Activated naive CD8-positive, alpha-beta T cell treated with anti-CD3 and anti-CD28 coated beads, Interleukin-2, amount 10 ng/mL, durations not matched to agents 7 days and 5 days (primary cell): ENCODE measurements at places on chromosomes 6 and 20. TPM values are rescaled to one million over a fixed set of nuclear protein-coding genes. Genes with fewer than 3 reads are reported as not detected.
A peak's percentile ranks its signal among the peaks of the same experiment; 100 is the strongest.

CGA gene
- not detected for total RNA-seq

- no peaks in the 10 kb centered on the region for H3K4me1 ChIP-seq
- no peak overlapping the region for H3K27ac ChIP-seq
- no peak overlapping the region for H3K4me3 ChIP-seq
- peaks cover 17% of the 10 kb centered on the region for H3K36me3 ChIP-seq
- no peaks in the 10 kb centered on the region for H3K27me3 ChIP-seq
These were observed 380.1 kb upstream of the SOX4 start for GRCh38 chr6:21213492-21213891.

DNA sequence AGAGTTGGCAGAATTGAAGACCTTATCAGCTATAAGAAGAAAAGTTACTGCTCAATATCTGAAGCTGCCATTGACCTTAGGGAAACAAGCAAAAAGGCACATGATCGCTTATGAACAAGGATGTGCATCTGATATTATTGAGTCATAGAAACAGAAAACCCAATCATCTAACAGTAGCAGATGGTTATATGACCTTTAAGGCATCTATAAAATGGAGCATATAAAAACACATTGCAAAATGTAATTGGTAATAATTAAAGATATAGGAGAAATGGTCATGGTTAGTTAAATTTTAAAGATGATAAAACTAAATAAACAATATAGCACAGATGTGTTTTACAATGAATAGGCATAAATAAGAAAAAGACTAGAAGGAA lies 260.1 kb upstream of the TAB2 start:
- H3K27ac ChIP-seq, result no peak overlapping the region
- H3K4me1 ChIP-seq, result peaks cover 44% of the 10 kb centered on the region
- DNase-seq, result no peak
- H3K27me3 ChIP-seq, result peaks cover 1% of the 10 kb centered on the region
- no peak overlapping the region for H3K4me3 ChIP-seq
- peaks cover 13% of the 10 kb centered on the region for H3K36me3 ChIP-seq

- H3K4me3 ChIP-seq, result no peak overlapping the region
- H3K27ac ChIP-seq, result no peak overlapping the region
- no peaks in the 10 kb centered on the region for H3K4me1 ChIP-seq
- peaks cover under 1% of the 10 kb centered on the region for H3K27me3 ChIP-seq
- DNase-seq, result no peak
These were observed 20.1 kb upstream of the FAXC start for GRCh38 chr6:99369533-99369932.

- H3K4me3 ChIP-seq, result no peak overlapping the region
- no peaks in the 10 kb centered on the region for H3K36me3 ChIP-seq
- no peak overlapping the region for H3K27ac ChIP-seq
- H3K4me1 ChIP-seq, result no peaks in the 10 kb centered on the region
- peaks cover 20% of the 10 kb centered on the region for H3K27me3 ChIP-seq
These were observed 17.6 kb downstream of the RIMS4 start for GRCh38 chr20:44792796-44793195.

WFDC5 gene
- not detected for total RNA-seq

DNA sequence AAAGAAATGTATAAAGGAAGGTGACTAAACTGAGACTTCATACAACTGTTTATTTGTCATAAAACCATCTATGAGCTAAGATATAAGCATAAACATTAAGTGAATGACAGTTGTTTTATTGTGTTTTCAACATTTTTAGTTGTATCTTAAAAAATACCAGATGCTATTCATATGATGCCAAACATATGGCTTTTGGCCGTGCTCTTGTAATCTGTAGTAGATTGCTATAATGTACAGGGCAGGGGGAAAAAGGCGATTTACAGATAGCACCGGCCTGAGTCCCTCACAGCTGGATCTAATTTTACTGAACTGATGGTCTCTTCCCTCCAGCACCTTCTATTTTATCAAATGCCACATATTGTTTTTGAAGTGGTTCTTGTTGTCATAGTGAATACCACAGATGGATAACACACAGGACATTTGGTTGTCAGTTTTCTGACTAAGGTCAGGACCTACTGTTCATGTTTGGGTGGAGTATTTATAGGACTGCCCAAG lies 48.2 kb downstream of the CENPW start:
- no peaks in the 10 kb centered on the region for H3K4me1 ChIP-seq
- no peak for DNase-seq
- no peak overlapping the region for H3K4me3 ChIP-seq
- H3K27ac ChIP-seq, result no peak overlapping the region

DNA sequence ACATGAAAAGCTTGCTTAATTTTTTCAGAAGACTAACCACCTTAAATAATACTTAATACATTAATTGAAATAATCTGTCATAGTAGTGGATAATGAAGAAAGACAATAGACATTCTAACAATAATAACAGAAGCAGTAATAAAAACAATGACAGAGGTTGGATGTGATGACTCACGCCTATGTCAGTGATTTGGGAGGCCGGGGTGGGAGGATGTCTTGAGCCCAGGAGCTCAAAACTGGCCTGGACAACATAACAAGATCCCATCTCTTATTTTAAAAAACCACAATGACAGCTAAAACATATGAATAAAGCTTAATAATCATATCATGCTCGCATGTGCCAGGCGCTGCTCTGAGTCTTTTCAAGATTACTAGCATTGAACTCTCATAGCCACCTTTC lies 105.5 kb downstream of the IPCEF1 start:
- H3K27me3 ChIP-seq, result no peaks in the 10 kb centered on the region
- peaks cover 48% of the 10 kb centered on the region for H3K4me1 ChIP-seq
- no peak overlapping the region for H3K4me3 ChIP-seq
- H3K36me3 ChIP-seq, result peaks cover 15% of the 10 kb centered on the region
- no peak for DNase-seq

- H3K27me3 ChIP-seq, result no peaks in the 10 kb centered on the region
- H3K4me1 ChIP-seq, result peaks cover 28% of the 10 kb centered on the region
- H3K4me3 ChIP-seq, result no peak overlapping the region
- H3K36me3 ChIP-seq, result peaks cover 59% of the 10 kb centered on the region
These were observed 30.9 kb upstream of the ALDH8A1 start for GRCh38 chr6:134980846-134981245.

DNA sequence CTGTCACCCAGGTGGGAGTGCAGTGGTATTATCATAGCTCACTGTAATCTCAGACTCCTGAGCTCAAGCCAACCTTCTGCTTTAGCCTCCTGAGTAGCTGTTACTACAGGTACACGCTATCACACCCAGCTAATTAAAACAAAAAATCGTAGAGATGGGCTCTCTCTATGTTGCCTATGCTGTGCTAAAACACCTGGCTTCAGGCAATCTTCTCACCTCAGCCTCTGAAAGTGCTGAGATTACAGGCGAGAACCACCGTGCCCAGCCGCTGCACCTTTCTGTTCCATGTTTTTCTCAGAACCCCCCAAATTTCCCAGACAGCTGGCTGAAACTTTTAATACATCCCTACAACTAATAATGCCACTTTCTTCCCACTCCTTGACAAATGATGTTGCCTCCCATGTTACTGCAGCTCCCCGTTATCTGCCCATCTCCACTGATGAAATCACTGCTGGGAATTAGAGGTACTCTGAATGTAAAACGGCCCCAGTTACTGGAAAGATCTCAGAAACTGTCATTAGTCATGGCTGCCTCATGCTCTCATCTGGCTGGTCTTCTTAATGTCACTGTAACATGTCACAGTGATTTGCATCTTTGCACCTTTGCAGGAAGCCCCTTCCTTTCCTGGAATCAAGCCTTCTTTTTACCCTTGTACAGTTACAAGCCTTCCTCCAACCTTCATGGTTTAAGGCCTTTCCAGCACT lies 697.5 kb downstream of the PRKN start:
- H3K27me3 ChIP-seq, result no peaks in the 10 kb centered on the region
- H3K36me3 ChIP-seq, result no peaks in the 10 kb centered on the region
- no peak overlapping the region for H3K27ac ChIP-seq
- H3K4me3 ChIP-seq, result no peak overlapping the region

GRCh38 chr6:10954590-10955010 lies 67.7 kb downstream of the SYCP2L start:
- H3K36me3 ChIP-seq, result no peaks in the 10 kb centered on the region
- no peak overlapping the region for H3K27ac ChIP-seq
- peaks cover 14% of the 10 kb centered on the region for H3K27me3 ChIP-seq
- DNase-seq, result peak; percentile 80
- no peak overlapping the region for H3K4me3 ChIP-seq

DSP gene
- total RNA-seq, result 0.11 TPM

DNA sequence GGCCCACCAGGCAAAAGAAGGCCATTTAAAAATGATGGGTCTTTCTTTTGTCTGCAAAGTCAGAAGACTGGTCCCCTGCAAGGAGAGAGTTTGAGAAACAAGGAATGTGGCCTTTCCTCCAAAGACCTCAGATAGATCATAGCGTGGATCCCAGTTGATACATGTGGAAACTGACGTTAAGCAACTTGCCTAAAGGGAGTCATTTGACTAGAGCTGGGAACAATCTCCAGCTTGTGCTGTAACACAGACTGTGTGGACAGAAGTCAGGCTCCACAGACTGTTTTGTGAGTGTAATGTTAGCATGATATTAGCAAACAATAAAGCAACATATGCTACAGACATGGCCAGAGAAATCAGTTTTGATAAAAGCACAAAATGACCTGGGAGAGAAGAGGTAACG lies 140.4 kb upstream of the CITED2 start:
- H3K27me3 ChIP-seq, result peaks cover 7% of the 10 kb centered on the region
- H3K4me1 ChIP-seq, result no peaks in the 10 kb centered on the region
- DNase-seq, result no peak
- no peak overlapping the region for H3K4me3 ChIP-seq
- H3K36me3 ChIP-seq, result no peaks in the 10 kb centered on the region
- H3K27ac ChIP-seq, result no peak overlapping the region

GRCh38 chr6:27838945-27839625 lies 73.1 kb downstream of the OR2B2 start:
- H3K36me3 ChIP-seq, result peaks cover 14% of the 10 kb centered on the region
- DNase-seq, result peak; percentile 53
- H3K4me1 ChIP-seq, result peaks cover 22% of the 10 kb centered on the region

GRCh38 chr6:114312931-114313330 lies 29.9 kb downstream of the HS3ST5 start:
- DNase-seq, result no peak
- H3K4me3 ChIP-seq, result no peak overlapping the region
- no peaks in the 10 kb centered on the region for H3K27me3 ChIP-seq

- no peak overlapping the region for H3K27ac ChIP-seq
- no peaks in the 10 kb centered on the region for H3K36me3 ChIP-seq
- peaks cover 3% of the 10 kb centered on the region for H3K27me3 ChIP-seq
- H3K4me1 ChIP-seq, result no peaks in the 10 kb centered on the region
- H3K4me3 ChIP-seq, result no peak overlapping the region
These were observed 66.8 kb upstream of the EDN1 start for GRCh38 chr6:12223383-12223782.

IL17A gene
- total RNA-seq, result not detected

RSPO3 gene
- not detected for total RNA-seq

RGS17 gene
- total RNA-seq, result not detected

- no peaks in the 10 kb centered on the region for H3K27me3 ChIP-seq
- no peaks in the 10 kb centered on the region for H3K36me3 ChIP-seq
- H3K4me3 ChIP-seq, result no peak overlapping the region
- no peak overlapping the region for H3K27ac ChIP-seq
- H3K4me1 ChIP-seq, result no peaks in the 10 kb centered on the region
These were observed 254.4 kb upstream of the POU3F2 start for GRCh38 chr6:98579941-98580340.

- peak overlapping the region; percentile 95 for H3K4me3 ChIP-seq
- H3K36me3 ChIP-seq, result peaks cover 17% of the 10 kb centered on the region
- H3K27me3 ChIP-seq, result no peaks in the 10 kb centered on the region
- H3K27ac ChIP-seq, result peak overlapping the region; percentile 99
- DNase-seq, result no peak
These were observed 1.4 kb downstream of the C6orf52 start for GRCh38 chr6:10692965-10693538.

DNA sequence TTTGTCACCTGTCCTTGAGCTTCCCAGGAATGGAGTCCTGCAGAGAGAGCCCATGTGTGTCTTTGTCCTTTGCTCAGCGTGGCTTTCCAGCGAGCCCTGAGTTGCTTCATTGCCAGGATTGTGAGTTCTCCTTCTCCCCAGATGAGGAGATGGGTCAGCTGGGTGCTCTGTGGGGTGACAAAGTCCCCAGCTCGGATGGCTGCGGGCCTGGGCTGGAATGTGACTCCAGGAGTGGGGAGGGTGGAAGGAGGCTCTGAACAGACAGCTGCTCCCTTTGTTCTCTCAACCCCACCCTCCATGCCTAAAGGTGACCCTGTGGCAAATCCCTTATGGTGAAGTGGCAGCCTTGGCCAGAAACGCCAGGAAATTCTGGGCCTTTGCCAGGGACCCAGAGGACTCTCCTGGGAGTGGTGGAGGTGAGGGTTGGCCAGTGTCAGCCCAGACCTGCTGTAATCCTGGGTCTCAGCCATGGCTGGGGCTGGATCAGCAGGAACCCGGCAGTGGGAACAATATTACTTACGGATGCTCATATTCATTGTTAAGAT lies 44.4 kb upstream of the CST5 start:
- H3K36me3 ChIP-seq, result no peaks in the 10 kb centered on the region
- no peak overlapping the region for H3K4me3 ChIP-seq
- no peak overlapping the region for H3K27ac ChIP-seq

PRELID3B gene
- total RNA-seq, result 65.7 TPM

DNA sequence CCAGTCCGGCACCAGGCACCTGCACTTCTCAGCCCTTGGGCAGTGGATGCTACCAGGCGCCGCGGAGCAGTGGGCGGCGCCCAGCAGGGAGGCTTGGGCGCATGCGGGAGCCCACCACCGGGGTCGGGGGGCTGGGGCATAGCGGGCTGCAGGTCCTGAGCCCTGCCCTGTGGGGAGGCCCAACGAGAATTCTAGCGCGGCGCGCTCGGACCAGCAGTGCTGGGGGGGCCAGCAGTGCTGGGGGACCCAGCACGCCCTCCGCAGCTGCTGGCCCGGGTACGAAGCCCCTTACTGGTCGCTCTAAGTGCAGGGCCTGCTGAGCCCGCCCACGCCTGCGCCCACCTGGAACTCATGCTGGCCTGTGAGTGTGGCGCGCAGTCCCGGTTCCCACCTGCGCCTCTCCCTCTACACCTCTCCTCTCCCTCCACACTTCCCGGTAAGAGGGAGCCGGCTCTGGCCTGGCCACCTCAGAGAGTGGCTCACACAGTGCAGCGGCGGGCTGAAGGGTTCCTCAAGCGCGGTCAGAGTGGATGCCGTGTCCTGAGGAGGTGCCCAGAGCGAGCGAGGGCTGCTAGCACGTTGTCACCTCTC lies 28.5 kb upstream of the SERPINB1 start:
- H3K4me3 ChIP-seq, result no peak overlapping the region
- peaks cover 22% of the 10 kb centered on the region for H3K36me3 ChIP-seq
- H3K27ac ChIP-seq, result no peak overlapping the region
- no peak for DNase-seq
- H3K4me1 ChIP-seq, result peaks cover 21% of the 10 kb centered on the region

DNA sequence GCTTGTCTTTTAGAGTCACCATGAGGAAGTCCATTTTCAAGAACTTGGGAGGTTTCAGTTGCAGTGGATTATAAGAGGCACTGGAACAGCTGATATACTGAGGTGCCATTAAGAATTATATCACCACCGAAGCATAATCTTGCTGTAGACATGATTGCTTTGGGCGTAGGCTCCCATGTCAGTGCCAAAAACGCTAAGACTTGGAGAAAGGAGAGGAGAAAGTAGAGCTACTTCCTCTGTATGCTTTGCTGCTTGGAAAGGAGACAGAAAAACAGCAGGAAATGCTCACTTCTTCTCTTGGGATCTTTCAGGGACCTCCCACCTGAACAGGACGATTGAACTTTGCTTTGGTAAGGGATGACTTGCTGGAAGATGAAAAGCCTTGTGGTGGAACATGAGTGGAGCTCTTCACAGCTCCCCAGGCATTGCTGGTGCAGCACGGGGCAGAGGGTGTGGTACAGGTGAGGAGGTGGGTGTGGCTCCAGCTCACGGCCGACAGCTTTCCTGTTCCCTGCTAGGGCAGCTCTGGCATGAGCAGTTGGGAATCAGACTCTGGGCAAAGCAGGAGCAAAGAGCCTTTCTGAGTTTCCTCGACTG lies 190.4 kb upstream of the JAG1 start:
- no peaks in the 10 kb centered on the region for H3K36me3 ChIP-seq
- H3K4me3 ChIP-seq, result no peak overlapping the region
- H3K4me1 ChIP-seq, result no peaks in the 10 kb centered on the region
- H3K27ac ChIP-seq, result no peak overlapping the region
